ENCODE measurements at places on chromosomes 1 and 21.
A peak's percentile ranks its signal among the peaks of the same experiment; 100 is the strongest.

DNA sequence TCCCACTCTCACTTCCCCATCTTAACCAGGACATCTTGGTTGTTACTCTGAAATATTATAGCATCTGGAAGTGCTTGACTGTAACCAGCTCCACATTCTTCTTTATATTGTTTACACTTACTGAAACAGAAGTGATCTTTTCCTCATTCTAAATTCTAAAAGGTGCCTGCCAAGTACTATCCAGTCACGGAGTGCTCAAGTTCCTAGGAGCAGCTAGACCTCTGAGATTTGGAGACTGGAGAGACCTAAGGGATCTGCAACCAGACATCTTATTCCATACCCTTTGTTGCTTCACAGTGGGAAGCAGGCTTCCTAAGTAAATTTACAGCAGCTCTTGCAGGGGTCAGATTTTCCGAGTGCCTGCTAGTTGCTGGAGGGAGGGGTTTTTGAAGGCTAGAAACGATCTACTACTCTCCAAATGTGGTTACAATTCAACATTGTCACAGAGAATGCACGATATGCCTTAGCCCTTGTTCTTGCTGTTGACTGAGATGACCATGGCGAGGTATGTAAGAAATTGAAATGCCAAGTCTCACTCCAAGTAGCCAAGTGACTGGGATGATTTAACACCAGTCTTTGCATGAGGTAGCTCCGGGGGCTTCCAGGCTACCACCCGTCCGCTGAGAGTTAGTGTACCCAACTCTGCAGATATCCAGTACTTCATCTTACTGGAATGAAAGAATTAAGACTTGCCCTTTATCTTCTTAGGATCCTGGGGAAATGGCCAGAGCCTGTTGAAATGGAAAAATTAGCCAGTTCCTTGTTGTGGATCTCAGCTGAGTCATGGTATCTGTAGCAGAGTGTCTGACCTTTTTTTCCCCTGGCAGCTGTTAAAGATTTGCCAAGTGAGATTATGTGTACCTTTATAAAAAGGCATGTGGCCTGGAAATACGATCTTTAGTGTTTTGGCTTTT, 150.8 kb downstream of the MAST2 start:
- no peak for DNase-seq

- no peak for DNase-seq
Measured at GRCh38 chr1:153232553-153232952, 15.2 kb downstream of the PRR9 start.

DNA sequence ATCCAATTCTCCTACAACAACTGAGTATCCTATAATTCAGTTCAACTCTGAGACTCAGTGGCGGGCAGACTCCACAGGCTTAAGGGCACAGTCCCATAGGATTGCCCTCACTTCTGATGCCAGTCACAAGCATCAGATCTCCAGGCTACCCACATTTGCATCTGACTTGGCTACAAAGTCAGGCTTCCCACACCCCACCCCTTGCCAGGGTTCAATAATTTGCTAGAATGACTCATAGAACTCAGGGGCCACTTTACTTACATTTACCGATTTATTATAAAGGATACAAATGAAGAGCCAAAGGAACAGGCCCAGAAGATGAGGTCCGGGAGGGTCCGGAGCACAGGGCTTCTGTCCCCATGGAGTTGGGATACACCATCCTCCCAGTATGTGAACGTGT, 36.0 kb upstream of the SLAMF9 start:
- no peak for DNase-seq

- no peak for DNase-seq
Measured at GRCh38 chr21:28427394-28428022, 565.2 kb downstream of the LTN1 start.

DNA sequence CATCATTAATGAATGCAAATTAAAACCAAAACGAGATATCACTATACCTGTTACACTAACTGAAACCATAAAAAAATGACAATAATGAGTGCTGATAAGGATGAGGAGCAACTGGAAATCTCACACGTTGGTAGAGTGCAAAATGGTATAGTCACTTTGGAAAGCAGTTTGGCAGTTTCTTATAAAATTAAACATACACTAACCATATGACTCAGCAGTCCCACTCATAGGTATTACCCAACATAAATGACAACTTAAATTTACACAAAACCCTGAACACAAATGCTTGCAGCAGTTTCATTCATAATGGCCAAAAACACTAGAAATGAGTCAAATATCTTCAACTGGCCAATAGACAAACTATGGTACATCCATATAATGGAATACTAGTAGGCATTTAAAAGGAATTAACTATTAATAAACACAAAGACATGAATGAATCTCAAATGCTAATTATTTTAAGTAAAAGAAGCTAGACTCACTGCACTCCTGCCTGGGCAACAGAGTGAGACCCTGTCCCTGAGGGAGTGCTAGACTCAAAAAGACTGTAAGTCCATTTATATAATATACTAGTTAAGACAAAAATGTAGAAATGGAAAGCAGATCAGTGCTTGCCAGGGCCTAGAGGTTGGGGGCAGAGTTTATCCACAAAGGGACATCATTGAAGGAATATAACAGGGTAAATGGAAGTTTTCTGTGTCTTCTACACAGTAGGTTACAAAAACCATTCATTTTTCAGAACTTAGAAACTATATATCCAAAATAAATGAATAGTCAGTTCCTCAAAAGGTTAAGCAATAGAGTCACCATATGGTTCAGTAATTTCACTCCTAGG, 77.4 kb downstream of the EIF4G3 start:
- DNase-seq = no peak

DNA sequence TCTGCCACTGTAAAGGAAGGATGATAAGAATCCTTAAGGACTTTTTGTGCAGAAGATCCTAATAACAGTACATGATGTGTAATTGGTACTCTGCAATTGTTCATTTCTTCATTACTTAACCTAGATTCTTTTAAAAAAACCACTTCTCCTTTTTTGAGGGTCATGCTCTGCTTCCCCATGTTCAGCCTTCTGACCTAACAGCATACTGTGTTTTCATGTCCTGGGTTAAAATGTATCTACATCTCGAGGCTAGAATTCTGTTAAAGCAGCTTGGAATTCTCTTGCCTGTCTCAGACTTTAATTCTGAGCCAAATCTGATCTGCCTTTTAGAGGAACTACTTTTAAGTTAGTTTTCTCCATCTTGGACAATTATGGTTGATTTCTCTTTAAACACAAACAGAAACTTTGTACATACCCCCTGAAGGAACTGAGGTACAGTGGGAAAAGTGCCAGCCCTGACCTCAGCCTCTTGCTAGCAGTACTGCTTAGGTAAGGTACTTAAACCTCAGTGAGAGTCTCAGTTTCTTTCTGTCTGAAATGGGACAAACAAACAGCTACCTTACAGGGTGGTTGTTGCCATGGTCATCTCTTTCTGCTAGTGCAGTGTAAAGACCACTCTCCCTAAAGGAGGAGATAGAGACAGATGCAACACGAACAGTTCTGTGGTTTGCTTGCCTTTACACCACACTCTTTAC, 103.2 kb upstream of the DYNLT5 start:
- DNase-seq = no peak

- DNase-seq = no peak
Measured at GRCh38 chr1:7515175-7515574, 255.9 kb upstream of the VAMP3 start.

DNA sequence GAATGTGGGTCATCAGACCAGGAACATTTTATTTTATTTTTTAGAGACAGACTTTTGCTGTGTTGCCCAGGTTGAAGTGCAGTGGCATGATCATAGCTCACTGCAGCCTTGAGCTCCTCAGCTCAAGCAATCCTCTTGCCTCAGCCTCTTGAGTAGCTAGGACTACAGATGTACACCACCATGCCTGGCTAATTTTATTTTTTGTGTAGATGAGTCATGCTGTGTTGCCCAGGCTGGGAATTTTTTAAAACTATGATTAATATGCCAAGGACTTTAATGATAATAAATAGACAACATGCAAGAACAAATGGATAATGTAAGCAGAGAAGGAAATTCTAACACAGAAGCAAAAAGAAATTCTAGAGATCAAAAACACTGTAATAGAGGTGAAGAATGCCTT, 142.4 kb downstream of the AK5 start:
- no peak for DNase-seq

DNA sequence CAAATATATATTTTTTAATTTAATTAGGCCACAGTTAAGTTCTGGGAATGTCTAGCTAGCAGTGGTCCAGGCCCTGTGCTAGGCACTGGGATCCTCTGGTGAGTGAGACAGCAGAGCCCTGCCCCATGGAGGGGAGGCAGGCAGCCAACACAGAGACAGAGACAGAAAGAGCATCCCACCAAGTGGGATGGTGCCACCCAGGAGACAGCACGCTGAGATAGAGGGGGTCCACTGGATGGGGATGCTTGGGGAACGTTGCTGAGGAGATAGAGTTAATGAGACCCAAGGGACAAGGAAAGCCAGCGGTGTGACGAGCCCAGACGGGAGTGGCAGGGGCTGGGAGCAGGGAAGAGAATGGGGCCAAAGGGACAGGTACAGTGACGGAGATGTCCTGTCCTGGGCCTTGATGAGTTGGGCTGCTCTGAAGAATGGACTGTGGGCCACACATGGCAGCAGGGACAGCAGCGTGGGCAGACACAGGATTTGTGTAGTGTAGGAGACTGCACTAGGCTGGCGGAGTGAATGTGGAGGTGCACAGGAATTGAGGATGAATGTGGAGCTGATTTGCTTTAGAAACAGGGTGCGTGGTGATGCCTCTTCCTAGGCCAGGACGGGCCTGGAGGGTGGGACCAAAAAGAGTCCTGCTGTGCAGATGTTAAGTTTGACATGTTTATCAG, 22.8 kb downstream of the RAB4A start:
- no peak for DNase-seq

DNA sequence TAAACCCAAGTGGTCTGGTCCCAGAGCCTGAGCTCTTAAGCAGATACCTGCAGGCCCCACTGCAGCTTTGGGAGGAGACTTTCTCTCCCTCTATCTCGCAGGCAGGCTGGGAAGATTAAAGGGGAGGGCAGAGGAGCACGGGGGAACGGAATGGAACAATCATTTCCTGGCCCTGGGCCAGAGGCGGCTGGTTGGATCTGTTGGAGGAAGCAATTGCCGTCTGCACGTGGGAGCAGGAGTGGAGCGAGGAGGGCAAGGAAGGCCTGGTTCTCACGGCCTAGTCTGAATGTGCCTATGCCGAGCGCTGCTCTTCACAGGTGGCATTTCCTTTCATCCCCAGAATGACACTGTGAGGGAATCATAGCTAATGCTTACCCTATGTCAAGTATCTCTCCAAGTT, 23.7 kb downstream of the NKAIN1 start:
- peak; percentile 55 for DNase-seq

- DNase-seq = no peak
Measured at GRCh38 chr1:65845535-65846060, 52.9 kb downstream of the PDE4B start.

GRCh38 chr1:160481979-160482596, 41.0 kb downstream of the SLAMF6 start:
- DNase-seq = no peak

- DNase-seq = no peak
Measured at GRCh38 chr1:35475356-35475755, 81.8 kb downstream of the KIAA0319L start.

DNA sequence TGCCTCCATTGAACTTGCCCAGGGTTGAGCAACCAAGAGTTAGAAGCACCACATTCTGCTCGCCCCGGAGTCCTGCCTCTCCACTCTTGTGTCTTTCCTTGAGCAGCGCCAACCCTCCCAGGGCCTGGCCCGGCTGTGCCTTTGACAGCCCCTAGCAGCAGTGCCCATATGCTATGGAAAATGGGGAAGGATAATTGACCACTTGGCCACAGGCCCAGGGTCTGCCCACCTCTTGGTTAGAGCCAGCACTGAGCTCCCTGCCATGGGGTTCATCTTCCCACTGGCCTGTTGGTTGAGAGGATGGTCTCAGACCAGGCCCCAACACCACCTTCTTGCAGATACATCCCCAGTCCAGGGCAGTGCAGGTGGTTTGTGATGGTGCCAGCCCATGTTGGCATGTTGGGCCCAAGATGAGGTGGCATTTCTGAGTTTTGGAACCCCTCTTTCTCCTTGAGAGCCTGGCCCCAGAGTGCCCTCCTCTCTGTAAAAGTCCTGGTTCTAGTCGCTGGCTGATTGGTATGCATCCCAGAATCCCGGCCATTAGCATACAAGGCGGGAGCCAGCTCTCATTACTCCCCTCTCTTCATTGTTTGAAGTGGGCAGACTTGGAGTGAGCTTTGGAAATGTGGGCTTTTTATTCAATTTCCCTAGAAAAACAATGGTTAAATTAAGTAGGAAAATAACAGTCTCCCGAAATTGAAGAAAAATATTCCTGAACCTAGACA, 7.6 kb downstream of the ARHGEF10L start:
- DNase-seq = no peak

GRCh38 chr1:84266748-84267147, 34.8 kb upstream of the SAMD13 start:
- DNase-seq = no peak

Measured in NCI-H1694 (cell line).